ENCODE measurements at places on chromosomes 1 and 21.

DNA sequence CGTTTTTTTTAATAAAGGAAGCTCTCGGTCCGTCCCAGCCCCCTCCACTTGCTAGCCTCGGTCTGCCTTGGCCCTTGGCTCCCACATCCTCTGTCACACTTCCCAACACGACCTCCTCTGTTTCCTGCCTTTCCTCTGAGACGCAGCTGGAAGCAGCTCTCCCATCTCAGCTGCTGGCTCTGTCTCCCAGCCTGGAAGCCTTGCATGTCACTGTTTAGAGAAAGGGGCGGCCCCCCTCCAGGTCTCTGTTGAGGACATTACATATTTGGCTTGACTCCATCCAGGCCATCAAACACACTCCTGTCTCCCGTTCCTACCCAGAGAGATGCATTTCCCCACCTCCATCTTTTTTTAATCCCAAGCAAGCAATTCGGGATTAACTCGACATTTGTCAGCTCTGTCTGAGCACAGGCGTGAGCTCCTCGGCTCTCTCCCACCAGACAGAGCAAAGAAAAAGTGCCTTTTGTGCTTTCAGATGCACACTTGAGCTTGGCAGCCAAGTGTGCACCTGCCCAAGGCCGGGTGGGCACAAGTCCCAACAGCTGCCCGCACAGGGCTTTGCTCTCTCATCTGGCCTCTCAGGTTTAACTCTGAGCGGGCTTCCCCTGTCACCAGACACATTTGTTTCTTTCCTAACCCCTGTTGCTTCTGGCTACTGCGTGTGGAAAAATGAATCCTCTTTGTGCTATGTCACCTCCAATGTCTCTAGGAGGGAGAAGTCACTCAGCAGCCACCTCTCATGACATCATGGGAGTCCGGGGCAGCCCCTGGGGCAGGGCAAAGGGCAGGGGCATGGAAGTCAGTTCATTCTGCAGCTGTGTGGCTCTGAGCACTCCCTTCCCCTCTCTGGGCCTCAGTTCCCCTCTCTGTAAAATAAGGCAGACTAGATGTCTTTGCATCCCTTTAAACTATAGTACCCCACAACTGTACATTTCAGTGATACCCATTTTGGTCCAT, 108.3 kb downstream of the KCND3 start:
- DNase-seq = no peak

DNA sequence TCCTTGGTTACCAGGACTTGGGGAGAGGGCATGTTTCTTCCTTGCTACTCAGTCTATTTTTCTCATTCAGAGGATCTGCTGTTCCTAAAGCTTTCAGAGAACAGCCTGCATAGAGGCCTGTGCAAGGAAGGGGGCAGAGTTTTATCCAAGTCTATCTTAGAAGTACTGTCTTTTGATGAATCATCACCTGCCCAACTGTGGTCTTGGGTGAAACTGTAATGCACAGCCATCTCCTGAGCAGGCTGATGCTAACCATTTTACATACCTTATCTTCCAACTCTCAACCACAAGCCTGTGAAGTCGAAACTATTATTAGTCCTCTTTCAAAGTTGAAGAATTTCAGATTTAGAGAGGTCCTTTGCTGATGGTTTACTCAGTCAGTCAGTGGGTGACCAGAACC, 368.0 kb downstream of the HHAT start:
- no peak for DNase-seq

- no peak for DNase-seq
Observed at GRCh38 chr1:53686965-53687267, 52.0 kb downstream of the GLIS1 start.

GRCh38 chr1:24871306-24871901, 58.7 kb downstream of the RUNX3 start:
- DNase-seq = no peak

GRCh38 chr1:99548943-99549605, 96.8 kb upstream of the PALMD start:
- DNase-seq = no peak

- no peak for DNase-seq
Observed at GRCh38 chr1:192543445-192543844, 32.1 kb upstream of the RGS1 start.

- no peak for DNase-seq
Observed at GRCh38 chr1:82449506-82450057, 648.8 kb downstream of the ADGRL2 start.

GRCh38 chr1:117113199-117113598, 8.3 kb downstream of the TRIM45 start:
- no peak for DNase-seq

GRCh38 chr1:85440612-85441011, 24.3 kb downstream of the DDAH1 start:
- DNase-seq = no peak

GRCh38 chr1:44630116-44630515, 44.2 kb downstream of the TMEM53 start:
- peak; percentile 55 for DNase-seq

- no peak for DNase-seq
Observed at GRCh38 chr1:86823386-86823785, 90.5 kb downstream of the SELENOF start.

- no peak for DNase-seq
Observed at GRCh38 chr21:31959881-31960280, 87.1 kb downstream of the HUNK start.
